ENCODE measurements at places on chromosomes 11 and 22.
A peak's percentile ranks its signal among the peaks of the same experiment; 100 is the strongest.

DNA sequence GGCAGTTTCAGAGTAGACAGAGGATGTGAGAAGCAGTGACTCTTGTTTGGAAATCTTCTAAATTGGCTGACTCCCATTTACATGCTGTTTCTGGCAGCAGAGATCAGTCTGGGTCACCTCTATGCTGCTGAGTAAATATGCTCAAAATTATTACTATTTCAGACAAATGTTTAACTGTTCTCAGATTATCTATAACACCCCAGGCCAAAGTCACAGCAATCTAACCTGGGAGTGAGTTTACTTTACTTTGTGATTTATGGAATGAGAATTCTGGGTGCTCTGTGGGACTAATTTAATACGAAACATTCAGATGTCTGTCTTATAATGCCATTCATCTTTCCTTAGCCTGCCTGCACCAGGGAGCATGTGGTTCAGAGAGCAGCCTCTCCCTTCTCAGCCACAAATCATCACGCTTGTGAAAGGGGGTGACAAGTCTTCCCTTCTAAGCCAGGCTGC is 282.5 kb upstream of the MPPED2 start:
- DNase-seq: no peak

DNA sequence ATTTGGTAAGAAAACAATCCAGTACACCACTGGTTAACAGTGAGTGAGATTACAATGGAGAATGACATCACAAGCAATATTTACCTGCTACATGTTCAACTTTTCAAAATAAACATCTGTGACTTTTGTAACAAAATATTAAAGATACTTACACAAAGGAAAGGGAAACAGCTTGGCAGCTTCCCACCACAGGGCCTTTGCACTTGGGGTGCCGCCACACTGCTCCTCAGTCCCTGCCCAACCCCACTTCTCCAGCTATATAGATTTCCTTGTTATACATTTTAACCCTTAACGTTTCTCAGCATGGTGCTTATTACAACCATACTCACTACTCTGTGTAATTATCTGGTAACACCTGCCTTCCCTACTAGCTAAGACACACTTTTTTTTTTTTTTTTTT is 10.9 kb downstream of the KMT5B start:
- DNase-seq: no peak

GRCh38 chr22:43272869-43273318 is 70.3 kb downstream of the SCUBE1 start:
- no peak for DNase-seq

DNA sequence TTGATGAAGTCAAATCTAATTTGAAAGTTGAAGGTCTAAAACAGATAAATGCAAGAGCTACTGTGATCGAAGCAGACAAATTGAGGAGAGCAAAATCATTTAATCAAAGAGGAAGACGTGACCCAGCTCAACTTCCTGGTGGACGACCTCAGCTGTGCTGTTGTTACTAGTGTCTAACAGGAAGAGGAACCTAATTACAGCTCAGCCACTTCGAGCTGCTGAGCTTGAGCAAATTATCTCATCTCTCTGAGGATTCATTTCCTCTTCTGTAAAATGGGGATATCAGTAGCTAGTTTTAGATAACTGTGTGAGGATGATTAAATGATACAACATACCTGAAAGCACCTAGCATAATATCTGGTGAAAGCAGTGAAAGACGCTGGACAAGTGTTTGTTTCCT is 48.6 kb upstream of the OLFML1 start:
- no peak for DNase-seq

DNA sequence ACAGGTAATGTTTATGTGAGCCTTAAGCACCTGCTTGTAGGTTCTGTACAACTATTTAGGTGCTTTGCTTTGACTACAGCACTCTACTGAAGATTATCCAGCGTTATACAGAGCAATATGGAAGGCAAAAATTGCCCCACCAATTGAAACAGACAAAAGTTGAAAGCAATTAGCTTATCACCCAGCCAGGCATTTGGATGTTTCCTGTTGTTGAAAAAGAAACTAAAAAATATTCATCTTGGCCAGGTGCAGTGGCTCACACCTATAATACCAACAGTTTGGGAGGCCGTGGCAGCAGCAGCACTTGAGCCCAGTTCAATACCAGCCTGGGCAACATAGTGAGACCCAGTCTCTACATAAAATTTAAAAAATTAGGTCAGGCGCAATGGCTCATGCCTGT is 18.5 kb downstream of the ATL3 start:
- DNase-seq: no peak

DNA sequence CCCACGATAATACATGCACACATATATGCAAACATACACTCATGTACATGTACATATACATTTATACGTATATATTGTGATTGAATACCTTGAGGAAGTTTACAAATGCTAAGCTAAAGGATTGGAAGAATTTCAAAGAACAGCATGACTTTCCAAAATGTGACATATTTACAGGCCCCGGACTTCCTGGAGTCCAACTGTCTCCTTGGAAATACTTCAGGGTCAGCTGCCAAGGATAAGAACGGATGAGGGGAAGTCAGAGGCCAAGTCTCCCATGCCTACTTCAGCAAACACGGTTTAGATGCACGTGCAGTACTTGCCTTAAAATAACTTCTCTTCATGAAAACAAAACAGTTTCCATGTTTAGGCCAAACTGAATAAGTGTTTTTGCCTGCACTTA is 213.6 kb downstream of the DYNC2H1 start:
- no peak for DNase-seq

DNA sequence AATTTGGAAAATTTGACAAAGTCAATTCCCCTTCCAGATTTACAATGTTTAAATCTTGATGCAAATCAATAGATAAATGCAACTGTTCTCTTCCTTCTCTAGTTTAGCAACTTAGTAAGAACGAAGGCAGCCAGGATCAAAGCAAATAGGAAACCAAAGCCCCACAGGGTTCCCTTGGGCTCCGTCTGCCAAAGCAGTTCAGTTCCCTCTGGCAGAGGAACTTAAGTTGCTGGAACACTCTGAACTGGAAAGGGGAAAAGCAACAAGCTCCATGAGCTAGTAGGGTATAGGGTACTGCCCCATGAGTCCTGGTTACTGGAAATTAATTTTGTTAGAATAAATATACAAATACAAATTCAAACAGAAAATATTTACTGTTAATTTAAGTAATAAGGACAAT is 91.3 kb downstream of the RELT start:
- DNase-seq: no peak

DNA sequence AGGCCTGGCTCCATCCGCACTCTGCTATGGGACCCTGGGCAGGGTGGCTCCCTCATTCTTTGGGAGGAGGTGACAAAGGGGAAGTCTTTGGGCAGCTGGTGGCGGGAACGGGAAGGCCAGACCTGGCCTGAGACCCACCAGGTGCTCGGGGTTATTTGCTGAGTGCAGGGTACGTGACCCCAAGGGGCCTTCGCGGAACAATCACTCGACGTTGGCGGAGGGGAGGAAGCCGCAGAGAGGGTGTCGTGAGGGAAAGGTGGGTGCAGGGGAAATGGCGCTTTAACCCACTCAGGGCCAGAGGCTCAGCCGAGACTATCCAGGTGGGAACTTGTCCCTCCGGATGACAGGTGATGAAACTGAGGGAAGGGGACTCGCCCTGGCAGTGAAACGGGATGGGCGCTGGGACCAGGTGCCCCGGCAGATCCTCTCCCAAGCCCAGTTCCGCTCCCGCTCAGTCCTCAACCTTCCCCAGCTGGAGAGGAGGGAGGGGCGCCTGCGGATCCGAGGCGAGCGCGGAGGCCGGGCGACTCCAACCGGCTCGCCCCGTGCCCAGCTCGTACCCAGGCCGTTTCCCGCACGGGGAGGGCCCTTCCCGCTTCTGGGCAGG is 911 bp downstream of the A4GALT start:
- DNase-seq: no peak

DNA sequence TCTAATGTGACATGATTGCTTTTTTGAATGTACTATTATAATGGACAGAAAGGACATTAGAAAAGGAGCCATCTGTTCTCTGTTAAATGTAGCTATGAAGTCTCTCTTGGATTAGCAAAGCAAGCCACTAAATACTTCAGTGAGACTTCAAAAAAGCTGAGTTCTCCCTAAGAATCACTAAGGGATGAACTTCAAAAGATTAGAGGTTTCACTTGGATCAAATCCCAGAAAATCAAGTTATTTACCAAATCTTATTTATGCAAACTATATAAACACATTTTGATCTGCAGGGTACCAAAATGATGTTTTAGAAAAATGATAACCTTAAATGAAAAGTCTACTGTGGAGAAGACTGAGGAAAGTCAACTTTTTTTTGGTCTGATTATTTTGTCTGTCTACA is 82.1 kb upstream of the MTMR2 start:
- no peak for DNase-seq

DNA sequence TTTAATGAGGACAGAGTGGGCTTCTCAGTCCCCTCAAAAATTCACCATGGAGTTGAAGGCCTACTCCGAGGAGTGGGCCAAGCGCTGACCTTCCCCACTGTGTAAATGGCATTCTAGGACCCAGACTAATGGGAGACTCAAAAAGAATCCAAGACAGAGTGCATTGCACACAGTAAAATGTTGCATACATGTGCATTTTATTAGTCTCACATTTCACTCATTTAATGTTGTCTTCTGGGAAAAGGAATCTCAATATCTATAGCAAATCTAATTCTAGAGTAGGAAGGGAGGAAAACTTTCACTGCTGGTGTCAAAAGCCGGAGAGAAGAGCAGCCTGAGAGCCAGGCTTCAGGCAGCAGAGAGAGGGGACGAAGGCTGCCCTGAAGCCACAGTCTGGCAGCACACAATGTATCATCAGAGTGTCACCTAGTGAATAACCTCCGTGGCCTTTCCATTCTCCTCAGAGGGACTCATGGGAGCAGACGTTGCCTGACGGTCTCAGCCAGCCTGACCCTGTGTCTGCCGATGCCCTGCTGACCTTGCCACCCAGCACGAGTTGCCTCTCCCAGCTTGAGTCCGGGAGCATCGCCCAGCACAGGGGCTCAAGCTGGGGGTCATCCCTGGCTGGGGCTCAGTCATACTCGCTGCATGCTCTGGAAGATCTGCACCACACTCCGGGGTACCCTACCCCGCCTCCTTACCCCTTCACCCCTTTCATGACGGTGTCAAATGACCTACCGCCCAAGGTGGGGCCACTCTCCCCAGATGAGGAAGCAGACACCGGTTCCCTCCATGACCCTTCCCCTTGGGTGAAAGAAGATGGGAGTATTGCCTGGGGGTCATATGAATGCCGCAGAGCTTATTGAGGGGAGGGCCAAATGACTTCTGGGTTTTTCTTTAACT is 12.9 kb upstream of the POU2AF3 start:
- DNase-seq: no peak

GRCh38 chr11:117905524-117905923 is 23.7 kb downstream of the TMPRSS13 start:
- no peak for DNase-seq

DNA sequence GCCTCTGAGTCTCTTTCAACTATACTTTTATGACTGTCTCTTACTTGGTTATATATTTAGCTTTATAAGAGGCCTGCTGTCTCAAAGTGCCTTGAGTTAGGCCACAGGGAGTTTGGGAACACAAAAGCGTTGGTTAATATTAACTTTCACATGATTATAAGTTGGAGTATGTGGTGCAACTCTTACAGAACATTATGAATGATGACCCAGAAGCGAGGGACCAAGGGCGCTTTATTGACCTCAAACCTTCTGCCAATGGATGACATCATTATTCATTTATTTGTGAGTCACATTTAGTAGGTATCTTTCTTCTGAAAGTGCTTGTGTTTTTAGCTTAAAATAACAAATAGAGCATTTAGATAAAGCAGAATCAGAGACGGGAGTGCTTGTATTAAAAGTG is 298.0 kb upstream of the ZC3H12C start:
- no peak for DNase-seq

- DNase-seq: no peak
These were observed 9.4 kb downstream of the BCL2L13 start for GRCh38 chr22:17647991-17648390.

- no peak for DNase-seq
These were observed at the start of gene SHISA8 for GRCh38 chr22:41915035-41915785. Gene SHISA8 (minus strand): TSS chr22:41915074. CDS start chr22:41914667, 407 bp downstream.

DNA sequence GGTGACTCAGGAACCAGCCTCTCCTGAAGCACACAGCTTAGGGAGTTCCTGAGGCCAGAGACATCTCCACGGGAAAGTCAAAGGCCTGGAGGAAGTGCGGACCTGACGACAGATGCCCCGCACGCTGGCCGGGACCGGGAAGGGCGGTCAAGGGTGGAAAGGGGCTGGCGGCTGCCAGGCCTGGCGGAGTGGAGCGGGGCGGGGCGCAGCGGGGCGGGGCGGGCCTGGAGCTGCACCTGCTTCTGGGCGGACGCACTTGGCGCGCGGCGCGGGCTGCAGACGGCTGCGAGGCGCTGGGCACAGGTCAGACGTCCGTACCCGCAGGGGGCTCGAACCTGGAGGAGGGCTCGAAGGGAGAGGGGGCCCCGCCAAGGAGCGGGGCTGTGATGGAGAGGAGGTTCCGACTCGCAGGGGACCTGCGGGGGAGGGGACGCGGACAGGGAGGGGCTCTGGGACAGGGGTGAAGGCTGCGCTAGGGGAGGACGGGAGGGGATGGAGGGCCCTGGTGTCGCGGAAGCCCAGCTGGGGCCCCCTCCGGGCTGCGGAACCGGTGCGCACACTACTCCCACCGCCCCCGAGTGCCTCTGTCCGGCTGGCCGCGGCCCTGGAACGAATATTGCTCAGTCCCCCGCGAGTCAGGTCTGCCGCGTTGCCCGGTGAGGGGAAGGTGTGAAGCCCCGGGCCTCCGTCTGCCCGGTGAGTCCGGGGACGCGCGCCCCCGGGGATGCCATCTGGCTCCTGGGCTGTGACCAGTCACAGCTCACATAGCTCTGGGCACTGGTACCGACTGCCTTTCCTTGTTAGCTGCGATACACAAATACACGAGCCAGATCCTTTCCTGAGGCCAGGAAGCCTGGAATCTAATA is at the start of gene TMEM45B:
TSS of gene TMEM45B (plus strand) at position 253 of the 866 bp plus-strand sequence. CDS start 36,635 bp downstream, outside the sequence.
- no peak for DNase-seq

- no peak for DNase-seq
These were observed 27.1 kb downstream of the NECTIN1 start for GRCh38 chr11:119701591-119702549.

GRCh38 chr11:118380571-118380970 is 20.8 kb upstream of the ATP5MG start:
- DNase-seq: no peak

GRCh38 chr22:22244316-22245250 is at the start of gene VPREB1:
Gene VPREB1 (plus strand): TSS chr22:22244786. CDS start chr22:22244814, 28 bp downstream.
- DNase-seq: no peak

- peak; percentile 58 for DNase-seq
These were observed 101.0 kb downstream of the PTPRJ start for GRCh38 chr11:48081151-48082010.

Data from GM04504 (cell line).